ENCODE measurements at places on chromosomes 13 and 19.

GRCh38 chr13:110130431-110130830, 176.5 kb downstream of the COL4A1 start:
- no peak for DNase-seq

GRCh38 chr19:4284176-4284958, 5.3 kb downstream of the SHD start:
- DNase-seq: no peak

DNA sequence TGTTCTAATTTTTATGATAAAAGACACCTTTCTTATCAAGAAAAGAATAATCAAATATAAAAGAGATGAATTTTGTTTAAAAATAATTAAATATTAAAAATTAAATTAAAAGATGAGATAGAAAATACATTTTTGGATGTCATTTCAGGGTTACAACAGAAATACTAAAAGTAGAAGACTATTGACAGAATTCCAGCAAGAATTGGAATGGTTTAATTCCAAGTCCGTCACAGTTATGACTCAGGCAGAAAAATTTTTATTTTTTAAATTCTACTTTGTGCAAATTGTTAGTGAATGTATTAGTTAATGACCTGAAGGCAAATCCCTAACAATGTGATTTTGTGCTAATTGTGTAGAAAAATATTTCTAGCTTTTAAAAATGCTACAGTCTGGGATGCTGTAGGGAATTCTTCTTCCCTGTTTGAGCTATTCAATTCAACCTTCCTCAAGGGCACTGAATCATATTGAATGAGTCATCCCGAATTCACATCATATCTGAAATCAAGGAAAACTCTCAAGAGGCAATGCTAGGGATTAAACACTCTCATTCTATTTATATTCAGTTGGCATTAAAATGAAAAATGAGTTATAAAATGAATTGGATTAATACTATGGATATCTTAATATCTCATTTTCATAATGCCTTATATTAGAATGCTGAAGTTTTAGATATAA, 633.5 kb upstream of the ATXN8OS start:
- no peak for DNase-seq

GRCh38 chr13:95902741-95903140, 150.5 kb downstream of the UGGT2 start:
- DNase-seq: no peak

DNA sequence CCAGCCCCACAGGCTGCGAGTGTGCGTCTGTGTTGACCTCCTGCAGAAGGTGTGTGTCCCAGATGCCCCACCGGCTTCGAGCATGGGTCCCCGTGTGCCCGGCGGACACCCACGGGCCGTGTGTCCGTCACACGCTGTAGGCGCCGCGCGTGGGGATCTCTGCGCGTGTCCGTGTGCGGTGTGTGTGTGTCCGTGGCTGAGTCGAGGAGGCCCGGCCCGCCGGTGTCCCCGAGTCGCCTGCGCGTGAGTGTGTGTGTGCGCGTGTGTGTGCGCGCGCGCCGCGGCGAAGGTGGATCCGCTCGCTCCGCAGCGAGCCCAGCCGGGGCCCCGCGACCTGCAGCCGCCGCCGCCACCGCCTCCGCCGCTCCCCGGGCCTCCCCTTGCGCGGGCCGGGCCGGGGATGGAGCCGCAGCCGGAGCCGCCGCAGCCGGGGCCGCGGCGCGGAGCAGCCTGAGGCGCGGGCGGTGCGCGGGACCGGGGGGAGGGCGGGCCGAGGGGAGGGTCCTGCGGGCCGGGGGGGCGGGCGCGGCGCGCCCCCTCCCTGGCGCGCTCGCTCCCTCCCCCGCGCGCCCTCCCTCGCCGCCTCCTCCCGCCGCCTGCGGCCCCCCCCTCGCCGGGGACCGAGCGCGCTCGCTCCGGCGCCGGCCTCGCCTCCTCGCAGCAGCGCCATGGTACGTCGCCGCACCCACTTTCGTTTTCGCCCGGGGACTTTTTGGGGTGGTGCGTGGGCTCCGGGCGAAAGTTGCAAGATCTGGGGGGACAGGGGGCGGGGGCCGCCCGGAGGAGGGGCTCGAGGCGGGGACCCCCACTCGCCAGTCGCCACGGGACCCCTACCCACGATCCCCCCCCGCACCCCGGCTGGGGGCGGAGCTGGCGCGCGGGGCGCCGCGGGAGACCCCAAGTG, 7.1 kb upstream of the NFIC start:
- peak; percentile 79 for DNase-seq

DNA sequence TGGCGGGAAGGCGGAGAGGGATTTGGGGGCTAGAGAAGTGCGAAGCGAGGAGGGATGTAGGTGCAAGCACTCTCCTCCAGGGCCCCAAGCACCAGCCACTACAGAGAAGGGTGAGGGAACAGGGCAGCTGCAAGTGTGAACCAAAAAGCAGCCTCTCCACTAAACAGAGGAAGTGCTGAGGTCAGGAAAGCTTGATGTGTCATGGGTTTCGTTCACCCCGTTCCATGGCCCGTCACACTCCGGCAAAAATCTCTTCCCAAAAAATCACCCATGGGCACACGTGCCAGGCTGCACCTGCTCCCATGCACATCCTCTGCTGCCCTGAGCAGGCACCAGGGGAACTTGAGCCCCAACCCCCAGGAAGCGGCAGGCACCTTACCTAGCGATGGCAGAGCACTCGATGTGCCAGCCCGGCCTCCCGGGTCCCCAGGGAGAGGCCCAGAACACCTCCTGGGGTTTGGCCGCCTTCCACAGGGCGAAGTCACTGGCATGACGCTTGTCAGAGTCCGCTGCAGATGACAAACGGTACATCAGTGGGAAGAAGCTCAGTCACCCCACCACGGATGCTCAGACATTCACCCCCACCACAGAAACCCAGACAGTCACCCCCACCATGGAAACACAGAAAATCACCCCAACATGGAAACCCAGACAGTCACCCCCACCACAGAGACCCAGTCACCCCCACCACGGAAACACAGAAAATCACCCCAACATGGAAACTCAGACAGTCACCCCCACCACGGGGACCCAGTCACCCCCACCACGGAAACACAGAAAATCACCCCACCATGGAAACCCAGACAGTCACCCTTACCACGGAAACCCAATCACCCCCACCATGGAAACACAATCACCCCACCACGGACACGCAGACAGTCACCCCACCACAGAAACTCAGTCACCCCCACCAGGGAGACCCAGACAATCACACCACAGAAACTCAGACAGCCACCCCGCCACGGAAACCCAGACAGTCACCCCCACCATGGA, 29.0 kb downstream of the CARS2 start:
- peak; percentile 48 for DNase-seq

- no peak for DNase-seq
Observed at GRCh38 chr13:105514401-105514800, 1021.1 kb downstream of the EFNB2 start.

DNA sequence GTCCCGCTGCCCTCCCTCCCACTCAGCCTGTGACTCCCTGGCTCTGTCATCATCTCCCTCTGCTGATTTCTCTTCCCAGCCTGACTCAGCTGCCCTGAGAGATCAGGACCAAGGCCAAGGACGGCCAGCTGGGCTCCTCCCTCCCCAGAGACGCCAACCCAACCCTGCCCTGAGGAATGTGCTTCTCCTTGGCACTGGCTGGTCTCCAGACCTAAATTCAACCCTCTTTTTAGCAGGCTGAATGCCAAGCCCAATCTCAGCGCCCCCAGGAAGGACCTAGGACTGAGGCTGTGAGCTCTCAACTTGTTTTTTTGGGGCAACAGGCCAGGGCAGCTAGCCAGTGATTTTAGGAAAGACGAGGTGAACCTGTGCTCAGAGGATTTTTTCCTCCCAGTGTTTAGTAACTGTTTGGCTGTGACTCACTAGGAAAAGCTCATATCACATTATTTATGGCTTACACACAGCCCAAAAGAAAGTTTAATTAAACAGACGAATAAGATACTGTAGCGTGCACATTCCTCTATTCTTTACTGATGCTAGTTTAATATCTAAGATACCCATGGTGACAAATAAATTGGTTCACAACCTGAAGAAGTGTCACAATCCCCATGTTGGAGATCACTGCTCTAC, 7.4 kb upstream of the IGFL1 start:
- no peak for DNase-seq

- DNase-seq: no peak
Observed at GRCh38 chr13:93926425-93926824, 553.1 kb downstream of the DCT start.

- DNase-seq: peak; percentile 40
Observed at GRCh38 chr19:3285647-3286176, 61.3 kb downstream of the CELF5 start.

- DNase-seq: no peak
Observed at GRCh38 chr19:426725-427445, 17.9 kb upstream of the C2CD4C start.

DNA sequence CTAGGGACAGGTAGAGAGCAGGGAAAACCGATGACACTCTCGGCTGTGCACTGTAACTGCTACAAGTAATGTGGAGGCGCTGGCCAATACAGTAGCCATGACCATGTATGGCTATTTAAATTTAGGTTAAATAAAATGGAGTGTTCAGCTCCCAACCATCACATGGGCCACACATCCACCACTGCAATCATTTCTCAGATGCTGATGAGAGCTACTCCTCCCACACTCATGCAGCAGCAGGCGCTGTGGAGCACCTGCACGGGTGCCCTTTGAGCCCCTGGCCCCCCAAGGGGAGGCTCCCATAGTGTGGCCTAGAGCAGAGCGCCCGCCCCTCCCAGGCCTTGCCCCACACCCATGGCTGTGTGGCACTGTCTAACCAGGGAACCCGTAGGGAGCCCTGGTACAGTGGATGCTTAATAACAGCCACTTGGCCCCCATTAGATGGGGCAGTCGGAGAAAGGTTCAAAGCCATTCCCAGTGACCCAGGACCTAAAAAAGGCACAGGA, 6.0 kb downstream of the ACP4 start:
- DNase-seq: no peak

GRCh38 chr13:111883571-111884343, 183.2 kb upstream of the SOX1 start:
- no peak for DNase-seq

DNA sequence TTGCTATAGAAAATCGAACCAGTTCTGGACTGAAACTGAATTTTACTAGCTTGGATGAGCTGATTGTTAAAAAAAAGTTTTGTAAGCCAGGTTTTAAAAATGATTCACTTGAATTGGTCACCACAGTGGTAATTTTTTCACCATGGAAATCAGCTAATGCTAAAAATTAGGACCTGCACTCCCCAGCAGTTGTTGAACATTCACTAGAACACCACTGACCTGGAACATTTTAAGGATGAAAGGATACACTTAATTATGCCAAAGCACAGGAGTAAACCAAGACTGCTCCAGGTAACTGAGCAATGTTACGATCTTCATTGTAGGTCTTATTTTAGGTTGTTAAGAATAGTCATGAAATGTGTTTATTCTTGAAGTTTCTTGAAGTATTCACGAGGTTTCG, 1342.6 kb upstream of the SPRY2 start:
- DNase-seq: no peak

GRCh38 chr13:67235265-67235664, 5.1 kb upstream of the PCDH9 start:
- no peak for DNase-seq
